ENCODE measurements at places on chromosomes 5 and 9.

DNA sequence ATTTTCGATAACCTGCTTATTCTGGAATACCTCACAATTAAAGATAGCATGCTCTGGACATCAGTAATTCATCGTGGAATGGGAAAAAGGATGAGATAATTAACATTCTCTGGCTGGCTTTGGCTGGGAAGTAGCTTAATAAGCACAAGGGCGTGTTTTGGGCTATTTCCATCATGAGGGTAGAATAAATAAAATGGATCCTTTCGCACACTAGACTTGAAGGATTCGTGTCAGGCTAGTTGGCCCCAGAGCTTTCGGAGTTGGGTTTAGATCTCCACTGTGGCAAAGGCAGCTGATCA, 151.2 kb upstream of the ADRA1B start:
- DNase-seq, result no peak

GRCh38 chr5:143449772-143450171, 46.3 kb upstream of the NR3C1 start:
- DNase-seq, result no peak

- no peak for DNase-seq
These were observed 181.5 kb upstream of the TYRP1 start for GRCh38 chr9:12511726-12512125.

- DNase-seq, result no peak
These were observed 1990.5 kb downstream of the MAT2B start for GRCh38 chr5:165495829-165496380.

GRCh38 chr9:118325757-118326156, 621.6 kb downstream of the TLR4 start:
- no peak for DNase-seq

DNA sequence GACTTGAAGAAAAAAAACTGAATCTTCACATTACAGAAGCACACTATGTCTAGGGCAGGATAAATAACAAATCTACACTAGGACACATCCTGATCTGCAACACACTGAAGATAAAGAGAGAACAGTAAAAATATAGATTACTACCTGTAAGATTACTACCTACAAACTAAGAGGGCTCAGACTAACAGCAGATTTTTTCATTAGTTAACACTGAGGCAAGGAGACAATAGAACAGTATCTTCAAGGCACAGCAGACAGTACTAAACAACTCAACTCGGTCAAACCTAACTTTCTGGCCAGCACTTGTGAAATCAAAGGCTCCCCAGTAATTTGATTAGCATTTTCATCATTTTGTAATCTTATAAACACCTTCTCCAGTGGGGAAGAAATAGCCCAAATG, 46.5 kb downstream of the TEX10 start:
- no peak for DNase-seq

GRCh38 chr5:72036951-72037350, 70.3 kb upstream of the MAP1B start:
- DNase-seq, result no peak

- DNase-seq, result no peak
These were observed 509.3 kb upstream of the CTNND2 start for GRCh38 chr5:12413585-12413984.

Measured in progenitor cell of endocrine pancreas (in vitro differentiated cells).